ENCODE measurements at places on chromosomes 2 and 18.
A peak's percentile ranks its signal among the peaks of the same experiment; 100 is the strongest.

GRCh38 chr2:12980817-12981216 lies 264.1 kb downstream of the TRIB2 start:
- H3K36me3 ChIP-seq: no peaks in the 10 kb centered on the region
- H3K27ac ChIP-seq: no peak overlapping the region
- no peak overlapping the region for H3K4me3 ChIP-seq
- H3K4me1 ChIP-seq: no peaks in the 10 kb centered on the region

GRCh38 chr2:200746301-200746700 lies 65.4 kb upstream of the BZW1 start:
- no peak overlapping the region for H3K27ac ChIP-seq
- H3K36me3 ChIP-seq: no peaks in the 10 kb centered on the region
- no peak overlapping the region for H3K4me3 ChIP-seq

DNA sequence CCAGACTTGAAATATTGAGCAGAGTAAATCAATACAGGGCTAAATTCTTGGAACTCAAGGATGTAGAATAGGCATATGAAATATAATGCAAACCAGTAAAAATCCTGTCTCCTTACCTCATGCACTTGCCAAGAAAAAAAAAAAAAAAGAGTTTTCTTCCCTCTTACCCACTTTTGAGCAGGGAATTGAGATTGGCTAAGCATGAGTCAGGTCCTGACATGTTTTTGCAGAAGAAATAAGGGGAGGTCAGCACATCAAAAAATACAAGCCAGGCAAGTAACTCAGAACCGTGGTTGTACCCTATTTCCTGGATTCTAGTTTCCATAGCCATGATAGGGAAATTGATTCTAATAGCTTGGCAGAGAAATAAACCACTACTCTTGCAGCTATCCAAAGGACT lies 1526.7 kb downstream of the LRP1B start:
- no peak overlapping the region for H3K27ac ChIP-seq
- H3K4me1 ChIP-seq: no peaks in the 10 kb centered on the region
- H3K4me3 ChIP-seq: no peak overlapping the region

- H3K4me1 ChIP-seq: no peaks in the 10 kb centered on the region
- H3K36me3 ChIP-seq: no peaks in the 10 kb centered on the region
- H3K4me3 ChIP-seq: no peak overlapping the region
Observed at GRCh38 chr2:72843301-72843700, 17.5 kb upstream of the EXOC6B start.

- H3K36me3 ChIP-seq: no peaks in the 10 kb centered on the region
- no peak overlapping the region for H3K27ac ChIP-seq
- H3K4me3 ChIP-seq: no peak overlapping the region
Observed at GRCh38 chr2:196719110-196719872, 79.8 kb downstream of the CCDC150 start.

- no peak for ATAC-seq
- peaks cover 3% of the 10 kb centered on the region for H3K27me3 ChIP-seq
- no peak overlapping the region for H3K27ac ChIP-seq
- no peaks in the 10 kb centered on the region for H3K4me1 ChIP-seq
- no peak overlapping the region for H3K4me3 ChIP-seq
- H3K36me3 ChIP-seq: no peaks in the 10 kb centered on the region
Observed at GRCh38 chr18:75377258-75377657, 50.2 kb downstream of the SMIM21 start.

GRCh38 chr2:102367331-102367971 lies 11.9 kb downstream of the IL18R1 start:
- H3K27me3 ChIP-seq: no peaks in the 10 kb centered on the region
- peaks cover 50% of the 10 kb centered on the region for H3K4me1 ChIP-seq
- peak overlapping the region; percentile 70 for H3K4me3 ChIP-seq
- peaks cover 100% of the 10 kb centered on the region for H3K36me3 ChIP-seq
- H3K27ac ChIP-seq: peak overlapping the region; percentile 92
- ATAC-seq: peak; percentile 87

DNA sequence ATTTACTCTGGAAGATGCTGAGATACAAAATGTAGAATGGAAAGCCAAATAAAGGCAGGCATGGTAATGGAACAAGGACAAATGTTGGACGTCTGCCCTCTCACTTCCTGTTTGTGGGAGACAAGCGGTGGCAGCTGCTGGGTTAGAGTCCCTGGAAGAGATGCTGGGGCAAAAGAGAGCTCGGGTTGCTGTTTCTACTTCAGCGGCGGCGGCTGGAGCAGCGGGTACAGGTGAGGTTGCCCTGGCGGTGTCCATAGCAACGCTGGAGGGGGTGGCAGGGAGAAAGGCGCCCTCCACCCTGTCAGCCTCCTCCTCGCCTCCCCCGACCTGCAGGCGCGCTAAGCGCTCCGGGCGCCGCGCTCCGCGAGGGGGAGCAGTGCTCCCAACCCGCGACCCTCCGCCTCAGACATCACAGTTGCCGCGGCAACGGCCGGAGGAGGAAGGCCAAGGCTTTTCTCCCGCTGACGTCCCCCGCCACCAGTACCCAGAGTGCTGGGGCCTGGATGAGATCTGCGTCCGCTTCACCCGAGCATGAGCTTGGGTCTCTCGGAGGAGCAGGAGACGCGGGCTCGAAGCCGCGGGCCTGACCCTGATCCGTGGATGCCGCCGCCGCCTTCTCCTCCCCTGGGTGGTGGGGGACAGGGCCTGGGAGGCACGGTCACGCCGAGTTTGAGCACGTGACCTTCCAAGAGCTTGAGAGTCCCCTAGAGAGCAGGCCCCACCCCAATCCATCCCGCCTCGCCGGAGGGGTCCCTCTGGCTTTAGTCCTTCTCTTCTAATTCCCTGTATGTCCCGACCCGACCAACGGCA lies 65.6 kb downstream of the NOL4 start:
- no peak for ATAC-seq
- no peak overlapping the region for H3K27ac ChIP-seq
- no peaks in the 10 kb centered on the region for H3K4me1 ChIP-seq
- no peaks in the 10 kb centered on the region for H3K36me3 ChIP-seq

DNA sequence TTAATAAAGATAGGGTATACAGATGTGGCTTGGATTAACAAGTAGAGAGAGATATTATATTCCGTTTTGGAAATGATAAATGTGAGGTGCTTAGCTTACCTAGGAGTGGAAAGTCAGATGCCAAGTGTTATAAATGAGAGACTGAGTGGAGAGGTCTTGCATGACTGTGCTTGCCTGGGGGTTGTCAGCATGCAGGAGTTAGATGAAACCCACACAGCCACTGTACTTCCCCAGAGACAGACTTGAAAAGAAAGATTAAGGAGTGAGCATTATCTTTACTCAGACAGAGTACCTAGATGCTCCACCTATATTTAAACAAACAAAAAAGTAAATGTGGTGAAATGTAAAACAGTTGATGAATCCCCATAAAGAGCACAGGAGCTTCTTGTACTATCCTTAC lies 482.7 kb downstream of the RIT2 start:
- no peaks in the 10 kb centered on the region for H3K4me1 ChIP-seq
- H3K27me3 ChIP-seq: no peaks in the 10 kb centered on the region
- H3K36me3 ChIP-seq: no peaks in the 10 kb centered on the region
- no peak for ATAC-seq
- no peak overlapping the region for H3K27ac ChIP-seq

DNA sequence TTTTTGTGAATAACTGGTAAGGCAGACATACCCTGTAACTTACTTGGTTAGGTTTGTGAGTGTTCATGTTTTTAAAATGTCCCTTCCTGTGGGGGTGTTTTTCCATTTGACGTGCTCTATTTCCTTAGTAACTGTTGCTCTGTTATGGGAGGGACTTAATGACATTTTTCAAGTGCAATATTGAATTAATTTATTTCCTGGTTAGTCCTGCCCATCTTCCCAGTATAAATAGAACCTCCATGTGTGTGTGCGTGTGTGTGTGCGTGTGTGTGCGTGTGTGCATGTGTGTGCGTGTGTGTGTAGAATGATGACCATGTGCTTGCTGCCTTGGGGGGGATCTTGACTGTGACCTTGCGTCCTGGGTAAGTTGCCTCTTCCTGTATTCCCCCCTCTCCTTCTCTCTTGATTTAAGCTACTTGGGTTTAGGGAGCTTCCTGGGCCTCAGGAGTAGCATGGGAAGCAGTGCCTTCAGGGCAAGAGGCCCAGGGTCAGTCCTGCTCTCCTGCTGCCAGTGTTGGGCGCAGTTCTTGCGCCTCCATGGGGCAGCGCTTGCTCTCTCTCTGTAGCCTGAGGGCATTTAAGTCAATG lies 163.9 kb downstream of the LDLRAD4 start:
- peaks cover 62% of the 10 kb centered on the region for H3K4me1 ChIP-seq
- H3K27me3 ChIP-seq: no peaks in the 10 kb centered on the region
- H3K36me3 ChIP-seq: peaks cover 21% of the 10 kb centered on the region
- ATAC-seq: peak; percentile 51
- peak overlapping the region; percentile 95 for H3K4me3 ChIP-seq
- peak overlapping the region; percentile 100 for H3K27ac ChIP-seq

DNA sequence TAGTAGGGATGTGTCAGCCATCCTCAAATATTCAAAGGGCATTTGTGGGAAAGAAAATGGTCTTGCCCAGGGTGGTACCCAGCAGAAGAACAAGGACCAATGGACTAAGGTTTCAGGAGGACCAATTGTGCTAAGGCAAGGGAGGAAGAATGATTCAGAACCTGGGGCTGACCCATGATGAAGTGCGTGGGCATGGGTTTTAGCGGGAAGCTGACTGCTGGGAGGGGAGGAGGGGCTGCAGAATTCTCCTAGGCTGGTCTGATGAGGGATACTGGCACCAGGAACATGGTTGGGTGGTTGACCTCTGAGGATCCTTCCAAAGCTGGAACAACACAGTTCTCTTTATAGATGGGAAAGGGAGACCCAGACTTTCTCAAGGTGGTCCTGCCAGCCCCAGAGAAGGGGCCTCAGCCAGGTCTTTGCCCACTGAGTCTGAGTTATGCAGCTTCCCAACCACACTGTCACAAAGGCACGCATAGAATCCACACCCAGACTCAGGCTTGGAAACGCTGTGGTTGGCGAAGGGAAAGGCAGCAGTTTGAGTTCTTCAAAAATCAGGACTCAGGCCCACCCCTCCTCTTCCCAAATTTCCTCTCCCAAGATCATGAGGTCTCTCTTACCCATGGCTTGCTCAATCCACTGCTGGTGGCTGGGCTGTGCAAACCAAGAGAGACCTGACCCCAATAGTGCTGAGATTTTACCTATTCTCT lies 37.3 kb downstream of the MARCO start:
- no peaks in the 10 kb centered on the region for H3K4me1 ChIP-seq
- ATAC-seq: no peak
- H3K36me3 ChIP-seq: no peaks in the 10 kb centered on the region
- H3K27ac ChIP-seq: no peak overlapping the region

- H3K27me3 ChIP-seq: no peaks in the 10 kb centered on the region
- H3K4me3 ChIP-seq: no peak overlapping the region
- H3K27ac ChIP-seq: no peak overlapping the region
- H3K4me1 ChIP-seq: no peaks in the 10 kb centered on the region
- no peak for ATAC-seq
Observed at GRCh38 chr2:20619624-20620024, 31.3 kb downstream of the HS1BP3 start.
